ENCODE measurements at places on chromosomes 3 and 15.

- no peak for DNase-seq
These were observed 182.3 kb upstream of the NDN start for GRCh38 chr15:23869396-23869795.

DNA sequence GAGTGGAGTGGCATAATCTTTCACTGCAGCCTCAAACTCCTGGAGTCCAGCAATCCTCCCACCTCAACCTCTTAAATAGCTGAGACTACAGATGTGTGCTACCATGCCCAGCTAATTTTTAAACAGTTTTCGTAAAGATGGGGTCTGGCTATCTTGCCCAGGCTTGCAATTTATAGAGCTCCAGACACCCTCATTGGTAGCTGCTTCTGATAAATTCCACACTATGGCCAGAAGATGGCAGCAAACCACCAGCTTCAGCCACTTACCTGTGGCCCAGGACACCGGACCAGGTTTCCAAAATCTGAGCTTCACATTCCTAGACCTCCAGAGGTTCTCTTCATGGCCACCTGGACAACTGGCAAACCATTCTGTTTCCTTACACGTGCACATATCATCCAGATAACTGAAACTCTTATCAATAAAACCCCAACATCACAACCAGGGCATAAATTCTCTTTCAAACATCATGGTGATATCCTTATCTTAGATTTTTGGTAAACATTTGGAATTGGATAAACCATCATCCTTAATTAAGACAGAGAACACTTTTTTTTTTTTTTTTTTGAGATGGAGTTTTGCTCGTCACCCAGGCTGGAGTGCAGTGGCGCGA lies 28.9 kb downstream of the FBXW12 start:
- DNase-seq, result peak; percentile 44

DNA sequence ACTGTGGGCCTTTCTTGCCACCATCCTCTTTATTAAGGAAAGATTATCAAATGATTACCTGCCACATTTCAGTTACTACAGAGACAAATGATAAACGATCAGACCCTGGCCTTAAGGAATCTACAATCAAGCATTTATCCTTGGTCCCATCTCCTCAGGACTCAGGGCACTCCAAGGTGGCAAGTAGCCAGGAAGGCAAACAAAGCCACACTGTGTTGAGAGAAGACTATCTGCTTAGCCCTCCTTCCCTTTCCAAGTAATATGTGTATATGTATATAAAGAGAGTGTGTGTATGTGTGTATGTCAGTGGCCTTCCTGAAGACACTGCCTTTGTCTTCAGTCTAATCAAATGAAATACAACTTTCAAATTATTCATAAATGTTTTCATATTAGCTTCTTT lies 490.1 kb upstream of the ATP11B start:
- no peak for DNase-seq

GRCh38 chr3:16088496-16088895 lies 86.0 kb upstream of the GALNT15 start:
- no peak for DNase-seq

DNA sequence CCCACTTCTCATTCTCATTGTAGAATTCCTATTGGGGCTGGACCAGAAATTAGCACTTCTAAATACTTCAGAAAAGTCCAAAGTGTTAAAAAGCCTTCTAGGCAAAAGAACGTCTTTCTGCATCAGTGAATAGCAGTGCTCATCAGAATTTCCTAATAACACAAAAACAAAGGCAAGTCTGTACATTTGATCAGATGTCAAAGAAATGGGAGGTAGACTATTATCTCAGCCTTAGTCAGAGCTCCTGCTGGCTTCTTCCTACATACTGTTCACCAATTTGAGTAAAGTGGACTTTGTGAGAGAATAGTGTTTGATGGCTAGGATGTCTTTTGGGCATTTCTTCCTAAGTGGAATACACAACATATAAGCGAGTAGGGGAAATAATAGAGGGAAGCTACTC lies 48.7 kb downstream of the FOXB1 start:
- DNase-seq, result no peak

GRCh38 chr3:155335724-155336354 lies 42.4 kb upstream of the STRIT1 start:
- DNase-seq, result no peak

DNA sequence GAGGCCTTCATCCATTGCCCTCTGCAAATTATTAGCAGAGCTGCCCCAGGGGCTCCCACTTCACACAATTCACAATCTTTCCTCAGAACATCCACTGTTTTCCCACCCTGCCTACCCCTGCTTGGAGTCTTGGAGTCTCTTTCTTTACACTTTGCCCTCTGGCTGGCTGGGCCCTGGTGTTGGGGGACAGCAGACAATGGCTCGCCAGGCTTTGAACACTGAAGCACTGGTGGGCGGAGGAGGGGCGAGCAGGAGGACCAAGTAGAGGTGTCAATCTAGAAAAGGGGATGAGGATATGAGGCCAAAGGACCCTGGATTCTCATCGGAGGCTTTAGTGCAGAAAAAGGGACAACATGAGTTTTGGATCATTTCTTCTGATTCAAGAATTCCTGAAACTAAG lies 212.0 kb downstream of the NR1D2 start:
- no peak for DNase-seq

GRCh38 chr15:69498987-69499386 lies 46.4 kb downstream of the RPLP1 start:
- DNase-seq, result no peak

DNA sequence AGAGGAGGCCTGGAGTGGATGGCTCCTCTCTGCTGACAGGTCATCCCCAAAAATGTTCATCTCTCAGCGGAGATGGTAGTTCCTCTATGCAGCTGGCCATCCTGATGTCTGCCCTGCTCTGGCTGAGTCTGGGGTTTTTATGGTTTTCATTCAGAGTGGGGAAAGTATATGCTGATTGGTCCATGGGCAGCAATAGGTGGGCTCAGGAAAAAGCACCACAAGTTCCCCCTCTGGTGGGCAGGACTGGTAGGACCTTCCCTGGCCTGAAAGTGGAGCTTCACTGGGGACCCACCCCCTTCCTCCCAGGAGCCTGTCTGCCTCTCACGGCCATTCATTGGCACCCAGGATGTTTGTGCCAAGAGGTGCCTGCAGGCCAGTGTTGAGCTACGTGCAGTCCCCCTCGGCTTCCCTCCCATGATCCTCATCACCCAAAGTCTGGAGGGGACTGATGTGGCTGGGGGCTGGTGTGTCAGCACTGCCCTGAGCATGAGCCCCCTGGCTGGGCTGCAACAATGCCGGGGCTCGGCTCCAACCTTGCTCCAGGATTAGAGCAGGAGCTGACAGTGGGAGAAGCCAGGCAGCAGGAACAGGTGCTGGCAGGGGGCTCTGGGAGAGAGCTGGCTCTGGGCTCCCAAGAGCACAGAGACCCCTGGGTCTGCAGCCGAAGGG lies 13.1 kb upstream of the BLOC1S6 start:
- no peak for DNase-seq

DNA sequence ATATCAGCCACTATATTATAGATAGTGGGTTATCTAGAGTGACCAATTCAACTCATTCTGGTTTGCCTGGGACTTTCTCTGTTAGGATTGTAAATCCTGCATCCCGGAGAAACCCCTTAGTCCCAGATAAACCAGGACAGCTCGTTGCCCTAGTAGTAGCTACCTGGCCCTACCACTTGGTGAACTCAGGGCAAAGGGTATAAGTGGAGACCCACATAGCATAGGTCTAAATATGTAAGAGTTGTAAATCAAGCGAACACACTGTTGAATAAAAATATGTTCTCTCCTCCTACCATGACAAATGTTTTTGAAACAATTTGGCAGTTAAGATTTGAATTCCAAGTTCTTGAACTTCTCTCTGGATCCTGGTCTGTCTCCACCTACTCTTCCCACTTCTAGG lies 15.7 kb upstream of the LMCD1 start:
- DNase-seq, result no peak

DNA sequence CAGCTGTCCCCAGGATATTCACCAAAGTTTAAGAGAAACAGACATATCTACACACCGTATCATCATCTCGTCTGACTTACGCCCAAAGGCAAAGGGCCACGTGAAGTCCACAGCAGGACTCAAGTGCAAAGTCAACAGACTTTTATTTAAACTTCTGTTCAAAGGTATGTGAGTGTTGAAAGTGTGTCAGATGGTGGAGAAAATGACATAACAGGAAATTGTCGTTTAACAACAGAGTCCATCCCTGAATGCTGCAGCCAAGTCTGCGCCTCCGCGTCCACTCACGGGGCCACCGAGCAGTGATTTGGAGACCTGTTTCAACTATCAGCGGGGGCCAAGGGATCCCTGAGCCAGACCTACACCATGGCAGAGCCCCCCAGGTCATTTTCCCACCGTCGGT lies 165.6 kb downstream of the XXYLT1 start:
- DNase-seq, result no peak

GRCh38 chr3:183591881-183592521 lies 36.5 kb upstream of the KLHL6 start:
- no peak for DNase-seq

DNA sequence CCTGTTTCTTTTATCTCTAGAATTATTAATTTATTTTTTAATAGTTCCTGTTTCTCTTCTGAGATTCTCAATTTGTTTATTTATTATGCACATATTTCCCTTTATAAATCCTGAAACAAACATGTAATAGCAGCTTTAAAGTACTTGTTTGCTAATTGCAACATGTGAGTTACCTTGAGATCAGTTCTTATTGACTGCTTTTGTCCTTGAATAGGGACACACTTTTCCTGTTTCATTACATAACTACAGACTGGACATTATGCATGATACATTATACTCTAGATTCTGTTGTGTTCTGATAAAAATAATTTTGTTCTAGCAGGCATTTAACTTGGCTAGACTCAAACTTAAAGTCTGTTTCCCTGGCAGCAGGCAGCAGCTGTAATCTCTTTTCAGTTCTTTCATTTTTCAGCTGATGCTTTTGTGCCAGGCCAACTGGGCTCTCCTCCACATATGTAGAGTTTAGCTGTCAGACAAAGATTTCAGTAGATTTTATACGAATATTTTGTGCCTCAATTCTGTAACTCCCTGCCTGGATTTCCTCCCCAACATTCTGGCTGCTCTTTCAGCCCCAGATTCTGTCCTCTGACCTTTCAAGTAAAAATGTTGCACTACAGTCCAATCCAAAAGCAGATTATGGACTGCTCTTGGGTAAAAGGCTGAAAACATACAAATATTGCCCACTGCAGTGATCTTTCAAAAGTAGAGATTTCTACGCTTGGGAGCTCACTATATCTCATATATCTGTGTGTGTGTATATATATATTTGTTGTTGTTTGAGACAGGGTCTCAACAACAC lies 41.9 kb downstream of the PCOLCE2 start:
- DNase-seq, result no peak

GRCh38 chr15:62124973-62125303 lies 40.1 kb downstream of the C2CD4B start:
- no peak for DNase-seq

DNA sequence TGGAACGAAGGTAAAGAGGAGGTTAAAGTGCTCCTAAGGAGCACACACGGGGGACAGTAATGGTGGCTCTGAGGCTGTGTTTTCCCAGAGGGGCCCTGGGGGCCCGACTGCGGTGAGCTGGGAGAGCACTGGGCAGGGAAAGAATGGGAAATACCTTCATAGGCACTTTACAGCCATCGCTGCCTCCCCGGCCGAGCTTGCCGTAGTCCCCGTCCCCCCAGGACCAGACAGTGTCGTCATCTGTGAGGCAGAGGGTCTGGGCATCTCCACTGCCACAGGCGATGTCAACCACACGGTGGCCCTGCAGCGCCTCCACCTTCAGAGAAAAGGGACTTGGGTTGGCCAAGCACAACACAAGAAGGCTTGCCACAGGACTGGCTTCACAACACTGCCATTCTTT lies 32.8 kb upstream of the OCA2 start:
- DNase-seq, result no peak

- no peak for DNase-seq
These were observed 19.0 kb downstream of the ANP32A start for GRCh38 chr15:68801572-68802148.

- DNase-seq, result no peak
These were observed 34.7 kb upstream of the BDH1 start for GRCh38 chr3:197590313-197590962.

DNA sequence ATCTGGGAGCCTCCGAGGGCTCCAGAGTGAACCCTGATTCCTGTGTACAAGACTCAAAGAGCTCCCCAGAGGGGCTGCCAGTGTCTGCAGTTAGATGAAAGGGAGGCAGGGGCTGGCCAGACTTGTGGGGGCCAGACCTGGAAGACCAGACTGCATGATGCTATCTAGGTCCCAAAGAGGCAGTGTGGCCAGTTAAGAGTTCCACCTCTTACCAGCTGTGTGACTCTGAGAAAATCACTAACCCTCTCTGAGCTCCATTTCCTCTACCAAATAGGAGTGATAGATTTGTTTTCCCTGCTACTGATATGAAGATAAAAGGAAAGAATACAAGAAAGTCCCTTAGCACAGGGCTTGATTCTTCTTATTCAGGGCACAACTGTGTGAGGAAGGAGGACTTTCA lies 29.0 kb downstream of the ACSBG1 start:
- no peak for DNase-seq

DNA sequence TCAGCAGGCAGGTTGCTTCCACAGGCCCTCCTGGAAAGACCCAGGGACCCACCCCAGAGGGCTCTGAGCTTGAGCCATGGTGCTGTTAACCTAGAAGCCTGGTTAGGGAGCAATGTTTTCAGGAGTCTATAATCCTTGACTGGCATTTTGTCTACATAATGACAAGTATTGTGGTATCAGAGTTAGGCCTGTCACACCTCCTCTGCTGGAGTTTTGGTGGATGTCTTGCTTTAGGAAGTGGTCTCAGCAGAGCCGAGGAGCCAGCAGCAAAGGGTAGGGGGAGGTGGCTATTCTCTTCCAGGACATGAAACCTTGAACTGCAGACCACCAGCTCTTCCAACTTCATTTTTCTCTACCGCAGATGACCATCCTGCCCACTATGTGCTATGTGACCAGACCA lies 76.1 kb downstream of the CLSTN2 start:
- DNase-seq, result no peak

- DNase-seq, result no peak
These were observed 36.9 kb upstream of the TF start for GRCh38 chr3:133709139-133709750.

DNA sequence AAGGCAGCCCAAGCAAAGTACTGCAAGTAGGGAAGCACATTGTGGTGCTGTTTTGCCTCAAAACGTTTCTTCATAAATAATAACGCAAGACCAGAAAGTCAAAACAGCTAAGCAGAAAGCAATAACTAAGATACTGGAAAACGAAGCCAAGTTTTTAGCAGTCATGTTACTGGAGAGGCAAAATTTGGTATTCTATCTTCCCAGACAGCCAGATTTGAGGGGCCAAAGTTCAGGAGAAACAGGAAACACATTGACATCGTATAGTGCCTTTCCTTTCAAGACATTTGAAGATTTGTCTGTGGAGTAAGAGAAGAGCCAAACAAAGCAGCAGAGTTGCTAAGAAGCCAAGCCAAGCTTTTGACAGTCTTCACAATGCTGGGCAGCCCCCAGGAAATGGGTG lies 843.6 kb upstream of the NECTIN3 start:
- no peak for DNase-seq

GRCh38 chr15:31207246-31207645 lies 105.7 kb upstream of the TRPM1 start:
- no peak for DNase-seq

DNA sequence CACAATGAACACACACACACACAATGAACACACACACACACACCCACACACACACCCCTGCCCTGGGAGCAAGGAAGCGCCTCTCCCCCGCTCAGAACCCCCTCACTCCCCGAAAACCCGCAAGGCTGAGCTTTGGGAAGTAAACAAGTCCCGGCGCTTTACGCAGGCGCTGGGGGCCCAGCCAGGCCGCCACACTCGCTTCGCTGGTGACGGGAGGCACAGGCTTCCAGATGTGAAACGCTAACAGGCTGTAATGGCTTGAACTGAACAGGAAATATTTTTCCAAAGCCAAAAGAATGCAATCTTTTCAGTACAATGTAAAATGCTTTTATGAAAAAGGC lies 122.7 kb upstream of the IGF1R start:
- DNase-seq, result no peak

GRCh38 chr3:139267300-139268246 lies 76.2 kb upstream of the MRPS22 start:
- DNase-seq, result no peak

Data from stimulated activated CD8-positive, alpha-beta memory T cell treated with anti-CD3 and anti-CD28 coated beads, Interleukin-7, amount 100 ng/mL, for 4 hours (primary cell).